Muscle of leg (tissue), 16 donors: ENCODE measurements at places on chromosomes 3 and 15. TPM values are rescaled to one million over a fixed set of nuclear protein-coding genes. Genes with fewer than 3 reads are reported as not detected.

- peaks cover 11% of the 10 kb centered on the region for H3K36me3 ChIP-seq
- no peak overlapping the region for H3K4me3 ChIP-seq
- DNase-seq = no peak
- no peaks in the 10 kb centered on the region for H3K27me3 ChIP-seq
Observed at GRCh38 chr3:170090601-170090981, 52.8 kb downstream of the GPR160 start.

GRCh38 chr3:152043620-152044019 is 170.2 kb downstream of the SUCNR1 start:
- H3K27me3 ChIP-seq = no peaks in the 10 kb centered on the region
- no peaks in the 10 kb centered on the region for H3K4me1 ChIP-seq
- H3K36me3 ChIP-seq = no peaks in the 10 kb centered on the region
- no peak overlapping the region for H3K4me3 ChIP-seq
- no peak for DNase-seq

DNA sequence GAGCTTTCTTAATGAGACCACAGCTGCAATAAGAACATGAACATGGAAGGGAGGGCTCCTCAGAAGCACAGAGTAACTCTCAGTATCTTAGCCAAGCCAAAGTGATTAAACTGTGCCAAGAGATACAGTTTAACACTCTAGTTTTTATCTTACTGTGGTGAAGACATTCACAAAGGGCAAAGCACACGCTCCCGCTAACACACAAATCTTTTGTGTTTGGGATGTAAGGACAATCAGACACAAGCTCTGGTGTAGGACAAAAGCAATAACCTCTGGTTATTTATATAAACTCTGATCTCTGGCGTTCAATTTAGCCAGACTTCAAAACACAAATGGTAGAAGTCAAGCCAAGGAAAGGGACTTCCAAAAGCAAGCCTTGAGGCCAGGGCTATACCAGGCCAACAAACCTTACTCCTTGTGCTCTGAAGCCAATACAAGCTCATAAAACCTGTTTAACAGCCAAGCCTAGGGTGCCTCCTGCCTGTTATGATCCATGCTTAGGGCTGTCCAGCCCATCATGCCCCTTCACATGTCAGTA is 27.8 kb downstream of the DPH3 start:
- no peaks in the 10 kb centered on the region for H3K27me3 ChIP-seq
- no peak for DNase-seq
- H3K4me3 ChIP-seq = no peak overlapping the region
- peaks cover 5% of the 10 kb centered on the region for H3K4me1 ChIP-seq
- H3K27ac ChIP-seq = no peak overlapping the region

DNA sequence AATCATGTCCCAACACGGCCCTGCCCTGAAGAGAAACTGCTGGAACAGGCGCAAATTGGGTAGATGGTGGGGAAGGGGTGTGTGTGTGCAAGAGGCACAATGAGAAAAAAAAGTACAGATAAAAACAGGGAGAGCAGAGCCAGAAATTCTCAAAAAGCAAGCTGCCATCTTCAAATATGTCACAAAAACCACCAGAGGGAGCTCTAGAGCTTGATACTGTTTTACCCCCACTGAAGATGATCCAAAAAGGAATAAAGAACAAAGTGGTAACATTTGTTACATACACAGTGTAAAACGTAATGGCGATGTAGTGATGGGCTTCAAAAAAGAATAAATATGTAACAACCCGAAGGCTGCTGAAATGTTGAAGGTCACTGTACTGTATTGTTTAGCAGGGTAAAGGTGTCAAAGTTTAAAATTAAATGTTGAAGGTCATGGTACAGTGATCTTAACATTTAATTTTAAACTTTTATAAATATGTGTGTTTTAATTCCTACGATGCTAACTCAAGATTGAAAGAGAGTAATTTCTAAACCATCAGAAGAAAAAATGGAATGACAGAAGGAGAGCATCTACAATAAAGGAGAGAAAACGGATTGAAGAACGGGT is 6.0 kb downstream of the SNRPA1 start:
- DNase-seq = no peak
- no peaks in the 10 kb centered on the region for H3K27me3 ChIP-seq
- H3K4me3 ChIP-seq = no peak overlapping the region
- peaks cover 41% of the 10 kb centered on the region for H3K36me3 ChIP-seq
- peaks cover 8% of the 10 kb centered on the region for H3K4me1 ChIP-seq
- H3K27ac ChIP-seq = no peak overlapping the region

DNA sequence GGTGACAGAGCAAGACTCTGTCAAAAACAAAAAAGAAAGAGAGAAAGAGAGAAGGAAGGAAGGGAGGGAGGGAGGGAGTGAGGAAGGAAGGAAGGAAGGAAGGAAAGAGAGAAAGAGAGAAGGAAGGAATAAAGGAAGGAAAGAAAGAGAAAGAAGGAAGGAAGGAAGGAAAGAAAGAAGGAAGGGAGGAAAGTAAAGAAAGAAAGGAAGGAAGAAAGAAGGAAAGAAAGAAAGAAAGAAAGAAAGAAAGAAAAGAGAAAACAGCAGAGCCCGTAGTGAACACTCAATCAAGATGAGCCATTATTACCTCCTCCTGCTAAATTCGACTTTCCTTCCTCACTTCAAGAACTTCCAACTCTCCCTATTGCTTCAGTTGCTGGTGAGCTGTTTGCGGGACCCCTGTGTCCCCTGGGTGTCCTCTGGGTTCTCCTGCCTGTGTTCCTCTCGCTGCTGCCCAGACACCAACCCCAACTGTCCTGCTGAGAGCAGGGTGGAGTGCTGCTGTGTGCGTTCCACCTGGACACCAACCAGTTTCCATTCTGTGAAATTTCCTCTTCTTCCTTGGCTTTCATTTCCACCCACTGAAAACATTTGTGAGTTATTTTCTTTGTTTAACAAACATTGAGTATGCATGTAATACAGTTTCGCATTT is 266.4 kb downstream of the FAM43A start:
- H3K36me3 ChIP-seq = no peaks in the 10 kb centered on the region
- no peak overlapping the region for H3K4me3 ChIP-seq
- H3K4me1 ChIP-seq = peaks cover 21% of the 10 kb centered on the region
- H3K27me3 ChIP-seq = no peaks in the 10 kb centered on the region
- peak overlapping the region; percentile 83 for H3K27ac ChIP-seq

DNA sequence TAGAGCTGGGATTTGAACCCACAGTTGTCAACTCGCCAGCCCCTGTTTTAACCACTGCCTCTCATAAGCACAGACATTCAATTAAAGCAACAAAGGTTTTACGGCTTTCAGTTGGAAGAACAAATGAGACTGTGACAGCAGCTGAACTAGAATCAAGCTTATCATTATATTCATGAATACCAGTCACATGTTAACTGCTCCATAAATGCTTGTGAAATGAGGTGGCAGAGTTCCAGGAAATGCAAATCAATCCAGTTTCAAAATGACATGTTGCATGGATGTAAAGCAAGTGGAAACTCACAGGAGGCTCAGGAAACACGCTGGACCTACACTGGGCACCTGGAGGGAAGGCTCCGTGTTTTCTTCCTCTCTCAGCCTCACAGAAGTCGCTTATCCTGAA is 3.9 kb downstream of the GP5 start:
- peak; percentile 25 for DNase-seq
- peaks cover 42% of the 10 kb centered on the region for H3K27me3 ChIP-seq
- H3K36me3 ChIP-seq = no peaks in the 10 kb centered on the region

- no peak overlapping the region for H3K27ac ChIP-seq
- no peak for DNase-seq
- no peaks in the 10 kb centered on the region for H3K27me3 ChIP-seq
- no peaks in the 10 kb centered on the region for H3K4me1 ChIP-seq
- no peak overlapping the region for H3K4me3 ChIP-seq
Observed at GRCh38 chr15:97200161-97200560, 760.3 kb upstream of the ARRDC4 start.

GRCh38 chr3:66227915-66228314 is 7.1 kb downstream of the SLC25A26 start:
- no peaks in the 10 kb centered on the region for H3K27me3 ChIP-seq
- H3K4me3 ChIP-seq = no peak overlapping the region
- no peak for DNase-seq
- H3K4me1 ChIP-seq = no peaks in the 10 kb centered on the region
- peaks cover 6% of the 10 kb centered on the region for H3K36me3 ChIP-seq

- peaks cover 41% of the 10 kb centered on the region for H3K36me3 ChIP-seq
- no peak for DNase-seq
- H3K27me3 ChIP-seq = no peaks in the 10 kb centered on the region
- H3K27ac ChIP-seq = peak overlapping the region; percentile 88
- H3K4me1 ChIP-seq = peaks cover 10% of the 10 kb centered on the region
Observed at GRCh38 chr15:64161688-64162477, 939 bp downstream of the PPIB start.

GRCh38 chr15:100266166-100266565 is 75.6 kb downstream of the ADAMTS17 start:
- H3K27ac ChIP-seq = no peak overlapping the region
- H3K4me3 ChIP-seq = no peak overlapping the region
- DNase-seq = peak; percentile 46
- peaks cover 13% of the 10 kb centered on the region for H3K4me1 ChIP-seq

DNA sequence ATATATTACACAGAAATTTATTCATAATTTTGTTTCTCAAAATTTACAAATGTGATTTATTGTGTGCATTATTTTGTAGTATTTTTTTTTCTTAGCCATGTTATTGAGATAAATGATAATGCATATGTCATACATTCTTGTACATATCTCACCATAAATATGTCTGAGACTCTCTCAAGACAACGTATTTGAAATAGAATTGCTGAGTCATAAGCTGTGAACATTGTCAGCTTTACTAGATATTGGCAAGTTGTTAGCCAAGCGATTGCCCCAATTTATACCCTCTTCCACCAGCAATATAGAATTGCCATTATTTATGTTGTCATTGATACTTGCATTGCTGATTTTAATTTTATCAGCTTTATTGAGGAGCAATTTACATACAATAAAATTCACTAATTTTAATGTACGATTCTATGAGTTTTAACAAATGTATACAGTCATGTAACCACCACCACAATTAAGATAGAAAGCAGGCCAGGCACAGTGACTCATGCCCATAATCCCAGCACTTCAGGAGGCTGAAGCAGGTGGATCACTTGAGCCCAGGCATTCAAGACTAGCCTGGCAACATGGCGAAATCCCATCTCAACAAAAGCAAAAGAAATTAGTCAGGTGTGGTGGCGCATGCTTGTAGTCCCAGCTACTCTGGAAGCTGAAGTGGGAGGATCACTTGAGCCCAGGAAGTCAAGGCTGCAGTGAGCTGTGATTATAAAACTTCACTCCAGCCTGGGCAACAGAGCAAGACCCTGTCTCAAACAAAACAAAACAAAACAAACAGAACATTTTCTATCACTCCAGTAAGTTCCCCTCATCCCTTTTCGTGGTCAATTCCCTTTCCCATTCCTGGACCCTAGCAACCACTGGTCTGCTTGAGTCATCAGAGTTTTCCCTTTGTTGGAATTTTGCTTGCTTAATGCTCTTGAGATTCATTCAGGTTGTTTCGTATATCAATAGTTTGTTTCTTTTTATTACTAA is 373.1 kb downstream of the MFSD1 start:
- no peaks in the 10 kb centered on the region for H3K27me3 ChIP-seq
- H3K36me3 ChIP-seq = no peaks in the 10 kb centered on the region
- no peak for DNase-seq
- H3K27ac ChIP-seq = no peak overlapping the region
- H3K4me1 ChIP-seq = no peaks in the 10 kb centered on the region

GRCh38 chr3:40624189-40624769 is 99.5 kb downstream of the ZNF621 start:
- no peak overlapping the region for H3K27ac ChIP-seq
- no peaks in the 10 kb centered on the region for H3K36me3 ChIP-seq
- H3K27me3 ChIP-seq = no peaks in the 10 kb centered on the region
- no peak overlapping the region for H3K4me3 ChIP-seq
- no peaks in the 10 kb centered on the region for H3K4me1 ChIP-seq

GRCh38 chr3:12294885-12295580 is 6.2 kb downstream of the PPARG start:
- DNase-seq = no peak
- H3K27me3 ChIP-seq = peaks cover 5% of the 10 kb centered on the region
- H3K36me3 ChIP-seq = no peaks in the 10 kb centered on the region
- no peak overlapping the region for H3K4me3 ChIP-seq
- H3K4me1 ChIP-seq = no peaks in the 10 kb centered on the region

Gene ALDH1A3
- 25.4 TPM for total RNA-seq

Gene CFAP20DC
- total RNA-seq = 1.5 TPM
